ENCODE measurements at places on chromosomes 1 and 21. TPM values are rescaled to one million over a fixed set of nuclear protein-coding genes. Genes with fewer than 3 reads are reported as not detected.

GRCh38 chr1:15153184-15153841, at the start of gene TMEM51:
TSS of gene TMEM51 (plus strand) at chr1:15153747. CDS start at chr1:15215088, 61,341 bp downstream.
- peak; percentile 58 for DNase-seq

DNA sequence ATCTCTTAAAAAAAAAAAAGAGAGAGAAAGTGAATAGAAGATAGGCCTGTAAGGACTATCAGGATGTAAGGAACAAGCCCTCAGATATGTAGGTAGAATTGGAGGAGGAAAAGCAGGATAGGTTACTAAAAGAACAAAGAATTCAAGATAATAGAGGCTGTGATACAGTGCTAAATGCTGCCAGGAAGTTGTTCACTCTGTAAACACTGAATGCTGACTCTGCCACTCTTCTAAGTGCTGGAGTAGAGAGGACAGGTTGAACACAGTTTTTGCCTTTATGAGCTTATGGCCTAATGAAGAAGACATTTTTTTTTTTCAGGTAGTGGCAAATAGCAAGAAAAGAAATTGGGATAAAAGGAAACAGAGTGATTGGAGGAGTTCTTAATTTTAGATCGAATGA, 90.6 kb upstream of the ZNF678 start:
- DNase-seq: no peak

GRCh38 chr1:228646717-228647522, 88.4 kb upstream of the RHOU start:
- no peak for DNase-seq

DNA sequence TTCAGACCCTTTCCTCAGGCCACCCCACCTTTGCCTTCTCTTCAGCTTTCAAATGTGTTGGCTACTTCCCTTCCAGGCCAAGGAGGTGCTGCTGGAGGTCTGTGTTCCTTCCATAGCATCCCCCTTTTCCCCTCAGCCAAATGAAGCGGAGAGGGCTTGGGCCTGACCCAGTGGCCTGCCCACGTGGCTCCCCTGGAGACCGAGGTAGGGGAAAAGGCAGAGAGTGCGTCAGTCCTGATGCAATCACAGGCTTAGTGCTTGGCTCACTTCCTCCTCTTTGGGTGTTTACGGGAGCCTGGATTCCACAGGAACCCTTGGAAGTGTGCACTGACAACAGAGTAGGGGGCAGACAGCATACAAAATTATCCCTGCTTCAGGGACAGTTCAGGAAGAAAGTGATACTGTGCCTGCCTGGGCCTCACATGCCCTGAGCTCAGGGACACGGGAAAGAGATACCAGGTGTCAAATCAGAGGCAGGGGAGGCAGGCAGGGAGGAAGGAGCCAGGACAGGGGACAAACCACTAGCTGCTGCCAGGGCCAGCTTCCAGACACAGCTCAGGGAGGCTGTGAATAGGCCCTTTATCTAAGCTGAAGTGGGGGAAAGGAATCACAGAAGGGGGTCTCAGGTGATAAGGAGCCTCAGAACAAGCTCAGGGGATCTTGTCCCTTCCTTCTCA, 16.6 kb upstream of the PTP4A2 start:
- DNase-seq: peak; percentile 91

Gene GJB5
- total RNA-seq: not detected

Data from left lobe of liver (tissue), 2 donors.